ENCODE measurements at places on chromosomes 12 and 14. TPM values are rescaled to one million over a fixed set of nuclear protein-coding genes. Genes with fewer than 3 reads are reported as not detected.

The PAH gene
- total RNA-seq, result not detected

The SOAT2 gene
- total RNA-seq, result not detected

The FGD4 gene
- 34.7 TPM for total RNA-seq

The HIGD1C gene
- total RNA-seq, result not detected

DNA sequence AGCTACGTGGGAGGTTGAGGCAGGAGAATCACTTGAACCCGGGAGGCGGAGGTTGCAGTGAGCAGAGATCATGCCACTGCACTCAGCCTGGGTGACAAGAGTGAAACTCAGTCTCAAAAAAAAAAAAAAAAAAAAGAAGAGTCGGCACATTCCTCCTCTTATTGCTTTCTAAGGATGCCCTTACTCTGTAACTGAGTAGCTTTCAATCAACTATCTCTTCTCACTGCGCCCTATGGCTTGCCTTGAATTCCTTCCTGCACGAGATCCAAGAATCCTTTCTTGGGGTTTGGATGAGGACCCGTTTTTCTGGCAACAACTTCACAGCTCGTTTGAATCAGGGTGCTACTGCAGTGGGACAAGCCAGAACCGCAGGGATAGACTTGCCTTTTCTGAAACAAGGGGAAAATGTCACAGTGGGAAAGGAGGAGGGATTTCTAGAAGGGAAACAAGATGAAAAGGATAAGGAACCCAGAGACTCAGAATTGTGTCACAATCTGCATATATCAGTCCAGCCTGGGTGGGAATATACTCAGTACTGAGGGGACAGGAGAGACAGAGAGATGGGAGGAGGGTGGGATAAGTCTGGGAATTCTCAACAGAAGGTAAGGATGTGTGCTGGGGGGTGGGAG, 16.1 kb upstream of the RND1 start:
- peaks cover 8% of the 10 kb centered on the region for H3K4me1 ChIP-seq
- no peak overlapping the region for H3K4me3 ChIP-seq
- no peak for DNase-seq
- H3K27ac ChIP-seq, result no peak overlapping the region
- H3K36me3 ChIP-seq, result peaks cover 6% of the 10 kb centered on the region

- H3K4me3 ChIP-seq, result no peak overlapping the region
- no peaks in the 10 kb centered on the region for H3K36me3 ChIP-seq
- peak overlapping the region; percentile 96 for H3K27ac ChIP-seq
- peaks cover 57% of the 10 kb centered on the region for H3K4me1 ChIP-seq
- DNase-seq, result peak; percentile 78
- H3K27me3 ChIP-seq, result no peaks in the 10 kb centered on the region
Measured at GRCh38 chr14:77314043-77314442, 6.6 kb downstream of the POMT2 start.

GRCh38 chr14:78403278-78403815, 233.2 kb downstream of the NRXN3 start:
- peak; percentile 1 for DNase-seq
- no peak overlapping the region for H3K27ac ChIP-seq
- peaks cover 6% of the 10 kb centered on the region for H3K4me1 ChIP-seq
- H3K27me3 ChIP-seq, result no peaks in the 10 kb centered on the region
- H3K36me3 ChIP-seq, result no peaks in the 10 kb centered on the region

- DNase-seq, result peak; percentile 51
- peak overlapping the region; percentile 29 for H3K4me3 ChIP-seq
Measured at GRCh38 chr12:111063295-111064026, 143.1 kb upstream of the MYL2 start.

The SRRM4 gene
- not detected for total RNA-seq

- no peaks in the 10 kb centered on the region for H3K27me3 ChIP-seq
- no peak for DNase-seq
- peak overlapping the region; percentile 31 for H3K27ac ChIP-seq
- H3K36me3 ChIP-seq, result peaks cover 12% of the 10 kb centered on the region
Measured at GRCh38 chr12:15196678-15197505, 24.3 kb downstream of the RERG start.

The DPY19L2 gene
- not detected for total RNA-seq

GRCh38 chr12:76266797-76267196, 81.4 kb downstream of the BBS10 start:
- H3K4me1 ChIP-seq, result peaks cover 43% of the 10 kb centered on the region
- peaks cover 5% of the 10 kb centered on the region for H3K36me3 ChIP-seq
- peak; percentile 74 for DNase-seq
- H3K27me3 ChIP-seq, result no peaks in the 10 kb centered on the region
- H3K4me3 ChIP-seq, result peak overlapping the region; percentile 41

The P2RX2 gene
- total RNA-seq, result not detected

The TEX52 gene
- total RNA-seq, result not detected

DNA sequence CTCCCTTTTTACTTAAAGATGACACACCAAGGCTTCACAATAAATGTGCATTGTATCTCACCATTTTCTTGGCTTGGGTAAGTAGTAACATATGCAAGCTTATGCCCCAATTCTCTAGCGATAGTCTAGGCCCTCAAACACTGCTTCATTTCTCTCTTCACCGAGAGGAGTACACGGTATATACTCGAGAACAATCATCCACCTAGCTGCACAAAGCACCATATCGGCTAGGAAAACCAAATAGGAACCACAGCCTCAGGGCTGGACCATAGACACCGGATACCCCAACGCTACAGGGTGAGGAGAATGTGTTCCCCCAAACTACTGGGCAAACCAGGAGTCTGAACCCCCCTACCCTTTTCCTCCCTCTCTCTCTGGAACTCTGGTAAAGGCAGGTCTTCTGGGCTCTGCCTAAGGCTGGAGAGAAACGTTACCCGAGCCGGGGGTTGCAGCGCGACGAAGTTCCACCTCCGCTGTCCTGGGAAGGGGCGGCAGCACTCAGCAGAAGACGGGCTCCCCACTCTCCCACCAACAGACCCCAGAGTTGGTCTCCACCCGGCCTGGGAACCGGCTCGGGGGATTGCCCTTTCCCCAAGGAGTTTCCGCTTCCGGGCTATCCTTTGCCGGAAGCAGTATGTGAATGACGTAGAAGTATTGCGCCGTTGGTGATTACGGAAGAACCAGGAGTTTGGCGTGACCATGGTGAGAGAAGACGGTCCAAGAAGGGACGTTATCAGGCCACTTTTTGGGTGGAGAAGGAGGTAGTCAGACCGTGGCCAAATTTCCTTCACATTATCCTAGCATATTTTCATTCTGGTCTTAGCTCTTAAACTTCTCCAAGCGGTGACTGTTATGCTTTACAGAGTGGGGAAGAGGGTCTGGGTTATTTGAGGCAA, at the start of the genes AREL1 and FCF1:
AREL1 (minus strand) TSS at position 582 of the 896 bp plus-strand sequence. CDS start 27,465 bp downstream, outside the sequence.
FCF1 (plus strand) TSS at position 646 of the 896 bp plus-strand sequence; CDS start at position 700, 54 bp downstream.
- peak within 1 kb of the TSS; percentile 99 for H3K27ac ChIP-seq
- peak within 1 kb of the TSS; percentile 99 for H3K4me3 ChIP-seq
- no peaks in the 10 kb centered on the region for H3K27me3 ChIP-seq
- H3K36me3 ChIP-seq, result peaks cover 47% of the 10 kb centered on the region
- peaks cover 13% of the 10 kb centered on the region for H3K4me1 ChIP-seq

The CLEC9A gene
- not detected for total RNA-seq

GRCh38 chr12:121857322-121858246, 1.1 kb downstream of the HPD start:
- H3K36me3 ChIP-seq, result no peaks in the 10 kb centered on the region
- H3K4me3 ChIP-seq, result no peak overlapping the region
- no peak for DNase-seq
- peaks cover 15% of the 10 kb centered on the region for H3K4me1 ChIP-seq
- H3K27me3 ChIP-seq, result no peaks in the 10 kb centered on the region
